ENCODE measurements at places on chromosomes 4 and X. TPM values are rescaled to one million over a fixed set of nuclear protein-coding genes. Genes with fewer than 3 reads are reported as not detected.

DNA sequence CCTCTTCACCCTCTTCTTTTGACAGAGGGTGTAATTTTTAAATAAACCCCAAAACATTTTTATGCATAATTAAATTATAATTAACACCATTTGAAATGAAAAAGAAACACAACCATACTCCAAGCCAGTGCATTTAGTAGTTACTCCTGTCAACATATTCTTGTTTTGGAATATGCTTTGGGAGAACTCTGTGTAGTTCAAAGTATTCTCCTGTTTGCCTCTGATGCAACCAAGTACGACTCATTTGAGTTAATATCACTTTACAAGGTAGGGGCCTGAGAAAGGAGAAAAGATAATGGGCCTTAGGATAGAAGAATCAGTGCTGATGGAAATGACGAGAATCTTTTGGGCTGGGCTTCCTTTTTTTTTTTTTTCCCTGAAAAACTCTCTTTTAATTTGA is 2.7 kb downstream of the PTPN13 start:
- DNase-seq, result no peak

DNA sequence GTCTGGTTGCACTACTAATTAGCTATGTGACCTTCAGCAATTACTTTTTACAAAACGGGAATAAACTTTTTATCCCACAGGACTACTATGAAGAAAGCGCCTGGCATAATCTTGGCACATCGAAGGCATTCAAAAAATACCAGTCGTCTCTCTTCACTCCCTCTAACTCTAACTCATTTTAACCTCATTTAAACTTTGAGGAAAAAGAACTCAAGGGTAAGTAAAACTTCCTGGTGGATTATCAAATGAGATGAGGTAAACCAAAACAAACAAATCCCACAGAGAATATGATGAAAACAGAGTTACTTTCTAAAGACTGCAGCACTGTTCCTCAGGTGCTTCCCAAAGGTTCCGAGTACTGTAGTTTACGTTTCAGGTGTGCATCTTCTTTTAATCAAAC is 66.9 kb downstream of the SH3RF1 start:
- DNase-seq, result no peak

DNA sequence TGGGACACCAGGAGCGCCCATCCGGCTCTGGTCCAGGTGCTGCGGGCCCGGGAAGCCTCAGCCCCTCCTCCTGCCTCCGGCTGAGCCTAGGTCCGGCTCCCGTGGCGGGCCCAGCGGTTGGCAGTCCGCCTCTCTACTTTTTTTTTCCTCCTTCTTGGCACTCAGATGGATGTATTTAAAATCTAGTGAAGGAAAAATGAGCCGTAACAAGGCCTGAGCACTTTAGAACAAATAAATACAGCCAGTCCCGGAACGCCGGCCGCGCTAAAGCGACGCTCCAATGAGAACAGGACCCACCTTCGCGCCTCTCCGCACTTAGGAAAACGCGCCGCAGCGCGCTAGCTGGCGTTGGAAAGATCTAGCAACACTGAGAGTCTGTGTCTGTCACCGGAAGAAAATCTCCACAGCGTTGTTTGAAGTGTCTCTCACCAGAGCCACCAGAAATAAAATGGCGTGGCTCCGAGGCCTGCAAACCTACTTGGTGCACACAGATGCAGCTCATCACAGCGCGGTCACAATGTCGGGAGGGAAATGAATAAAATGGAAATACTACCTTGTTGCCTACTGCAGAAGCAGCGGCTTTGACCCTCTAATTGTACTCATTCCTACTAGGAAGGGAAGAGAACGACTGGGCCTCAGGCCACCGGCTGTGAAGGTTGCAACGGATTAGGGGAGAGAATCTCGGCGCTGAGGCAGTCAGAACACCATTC is 4.7 kb downstream of the NEUROG2 start:
- DNase-seq, result no peak

GRCh38 chr4:112453321-112453720 is 62.7 kb downstream of the NEUROG2 start:
- no peak for DNase-seq

Gene ZNF630
- 1.5 TPM for total RNA-seq

DNA sequence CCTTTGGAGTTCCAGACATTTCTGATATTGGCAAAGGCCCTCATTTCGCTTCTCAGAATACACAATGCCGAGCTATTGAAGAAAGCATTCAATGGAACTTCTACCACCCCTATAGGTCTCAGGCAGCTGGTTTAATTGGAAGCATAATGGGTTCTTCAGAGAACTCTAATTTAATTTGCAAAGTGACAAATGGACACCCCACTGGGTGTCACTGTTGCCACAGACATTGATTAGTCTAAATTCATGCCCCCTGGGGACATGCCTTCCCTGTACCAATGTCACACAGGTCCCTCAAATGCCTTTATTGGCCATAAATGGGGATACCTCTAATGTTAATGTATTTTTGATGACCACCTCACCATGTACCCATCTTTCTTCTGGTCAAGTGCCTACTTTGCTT is 22.9 kb upstream of the TMEM255A start:
- no peak for DNase-seq
